A549 treated with GW870086 at 1 μM for 4 hours (cell line): ENCODE measurements at places on chromosomes 16 and 17. TPM values are rescaled to one million over a fixed set of nuclear protein-coding genes. Genes with fewer than 3 reads are reported as not detected.

Gene TMEM235
- not detected in 5 replicates for total RNA-seq

Gene PSMC3IP
- 29.3 to 35.2 TPM (median 30.5 TPM) in 5 replicates for total RNA-seq

Gene RNF167
- 94.8 to 138 TPM (median 119 TPM) in 5 replicates for total RNA-seq

Gene FOXL1
- total RNA-seq: 0.83 to 2.3 TPM (median 0.97 TPM) in 5 replicates

Gene ITGAD
- total RNA-seq: 0.07 TPM in 1 of 5 replicates, not detected in the others

Gene KRTAP4-5
- not detected in 5 replicates for total RNA-seq

Gene NOS2
- 0.15 to 0.22 TPM (median 0.19 TPM) in 5 replicates for total RNA-seq
